Fibroblast of the aortic adventitia (primary cell): ENCODE measurements at places on chromosomes 1 and 21. TPM values are rescaled to one million over a fixed set of nuclear protein-coding genes. Genes with fewer than 3 reads are reported as not detected.

Gene ATP1A4
- total RNA-seq, result not detected in 2 replicates

Gene NTNG1
- 2.0 and 20.9 TPM in 2 replicates for total RNA-seq

Gene AJAP1
- under 0.01 and 0.57 TPM in 2 replicates for total RNA-seq

Gene FCRL2
- not detected in 2 replicates for total RNA-seq
